ENCODE measurements at places on chromosomes 11 and 22. TPM values are rescaled to one million over a fixed set of nuclear protein-coding genes. Genes with fewer than 3 reads are reported as not detected.

- H3K36me3 ChIP-seq, result no peaks in the 10 kb centered on the region
- no peak overlapping the region for H3K27ac ChIP-seq
- no peak for DNase-seq
- H3K27me3 ChIP-seq, result no peaks in the 10 kb centered on the region
Measured at GRCh38 chr11:99464985-99465384, 444.2 kb downstream of the CNTN5 start.

DNA sequence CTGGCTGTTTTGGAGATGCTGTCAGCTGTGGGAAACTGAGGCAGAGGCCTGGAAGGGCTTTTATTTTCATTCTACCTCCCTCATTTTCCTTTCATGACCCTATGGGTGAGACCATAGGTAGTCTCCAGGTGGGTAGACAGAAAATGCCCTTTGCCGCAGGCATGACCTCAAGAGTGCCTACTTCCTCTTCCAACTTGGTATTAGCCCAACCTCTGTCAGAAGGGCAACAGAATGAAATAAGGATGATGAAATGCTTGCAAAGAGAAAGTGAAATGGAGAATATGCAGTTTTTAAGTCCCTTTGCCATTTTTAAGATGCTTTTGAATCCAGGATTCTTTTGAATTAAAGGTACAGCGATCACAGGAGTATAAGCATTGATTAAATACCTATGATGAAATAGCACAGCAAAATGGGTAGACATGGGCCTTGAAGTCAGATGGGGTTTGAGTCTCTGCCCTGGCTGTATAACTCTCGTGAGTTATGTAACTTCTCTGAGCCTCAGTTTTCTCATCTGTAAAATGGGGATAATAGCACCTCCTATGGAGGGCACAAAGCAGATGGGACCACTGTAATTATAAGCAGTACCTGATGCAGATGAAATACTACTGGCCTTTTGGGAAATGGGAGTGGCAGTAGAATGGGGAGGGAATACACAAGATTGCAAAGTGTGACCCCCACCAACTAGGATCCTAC, 3.7 kb downstream of the ASPHD2 start:
- H3K4me3 ChIP-seq, result no peak overlapping the region
- H3K4me1 ChIP-seq, result no peaks in the 10 kb centered on the region
- H3K36me3 ChIP-seq, result no peaks in the 10 kb centered on the region
- H3K27me3 ChIP-seq, result peaks cover 15% of the 10 kb centered on the region
- DNase-seq, result no peak

- H3K4me3 ChIP-seq, result no peak overlapping the region
- H3K27ac ChIP-seq, result no peak overlapping the region
- no peaks in the 10 kb centered on the region for H3K36me3 ChIP-seq
- peaks cover 13% of the 10 kb centered on the region for H3K4me1 ChIP-seq
Measured at GRCh38 chr11:102430158-102430836, 22.3 kb downstream of the TMEM123 start.

DNA sequence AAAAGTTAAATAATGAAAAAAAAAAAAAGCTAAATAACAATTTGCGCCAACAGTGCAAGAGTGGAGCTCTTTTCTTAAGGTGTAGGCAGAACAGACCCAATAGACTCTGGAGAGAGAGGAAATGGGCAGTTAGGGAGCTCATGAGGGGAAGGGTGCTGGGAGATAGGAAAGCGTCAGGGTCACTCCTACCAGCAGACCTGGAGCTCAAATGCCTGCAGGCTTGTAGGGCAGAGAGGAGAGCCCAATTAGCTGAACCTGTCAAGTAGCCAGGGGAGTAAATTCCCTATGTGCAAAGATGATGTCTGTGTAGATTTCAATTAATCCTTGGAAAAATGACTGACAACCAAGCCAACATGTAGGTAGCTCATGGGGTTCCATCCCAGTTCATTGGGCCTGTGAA, 73.0 kb downstream of the RAB30 start:
- H3K4me3 ChIP-seq, result no peak overlapping the region
- no peak overlapping the region for H3K27ac ChIP-seq
- peaks cover 24% of the 10 kb centered on the region for H3K4me1 ChIP-seq
- H3K36me3 ChIP-seq, result no peaks in the 10 kb centered on the region
- H3K27me3 ChIP-seq, result no peaks in the 10 kb centered on the region
- no peak for DNase-seq

DNA sequence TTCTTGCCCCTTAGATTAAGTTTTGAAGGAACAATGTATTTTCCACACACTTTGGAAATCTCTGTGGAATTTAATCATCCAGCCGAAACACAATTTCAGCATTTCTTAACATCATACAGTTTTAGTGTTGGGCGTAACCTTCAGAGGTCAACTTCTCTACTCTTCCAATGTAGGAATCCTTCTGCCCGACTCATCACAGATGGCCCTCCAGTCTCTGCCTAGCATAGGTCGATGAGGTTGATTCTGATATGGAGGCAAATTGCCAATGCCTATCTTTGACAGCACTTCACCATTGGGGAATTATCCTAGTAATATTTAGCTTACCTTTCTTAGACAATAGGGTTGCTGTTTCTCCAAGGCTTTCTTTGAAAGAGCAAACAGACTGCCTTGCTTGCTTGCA, 175.7 kb upstream of the TTC12 start:
- H3K27ac ChIP-seq, result no peak overlapping the region
- H3K4me3 ChIP-seq, result no peak overlapping the region
- H3K36me3 ChIP-seq, result no peaks in the 10 kb centered on the region
- H3K4me1 ChIP-seq, result no peaks in the 10 kb centered on the region
- H3K27me3 ChIP-seq, result no peaks in the 10 kb centered on the region

The TRPC6 gene
- 2.2 TPM for total RNA-seq

All from hepatocyte (in vitro differentiated cells).